AG09309 (cell line): ENCODE measurements at places on chromosomes 4 and X.

DNA sequence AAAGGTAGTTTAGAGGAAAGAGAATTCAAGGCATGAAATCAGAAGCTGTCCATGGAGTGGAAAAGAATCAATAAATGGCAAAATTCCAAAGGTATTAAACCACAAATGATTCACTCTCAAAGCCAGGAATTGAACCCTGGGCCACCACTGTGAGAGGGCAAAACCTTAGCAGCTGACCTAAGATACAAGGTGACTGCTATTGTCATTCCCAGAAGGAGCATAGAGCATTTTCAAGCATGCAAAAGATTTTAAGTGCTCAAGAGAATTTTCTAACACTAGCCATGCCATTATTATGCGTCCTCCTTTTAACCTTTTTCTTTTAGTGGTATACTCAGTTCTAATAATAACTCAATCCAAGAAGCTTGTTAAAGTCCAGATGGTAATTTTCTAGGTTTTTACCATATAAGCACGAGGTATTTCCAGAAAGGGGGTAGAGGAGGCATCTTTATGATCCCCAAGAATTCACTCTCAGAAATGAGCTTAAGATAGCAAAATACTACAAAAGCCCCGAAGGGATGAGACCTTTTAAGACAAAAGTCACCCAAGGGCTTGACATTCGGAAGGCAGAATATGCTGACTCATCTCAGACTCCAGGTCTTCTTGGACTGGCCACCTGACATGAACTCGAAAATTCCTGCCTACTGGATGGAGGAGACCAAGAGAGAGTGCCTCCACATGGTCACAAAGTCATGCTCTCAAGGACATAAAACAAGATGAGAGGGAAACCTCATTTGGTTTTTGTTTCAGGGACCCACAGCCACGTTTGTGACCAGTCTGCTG is 13.8 kb upstream of the PAGE5 start:
- DNase-seq = no peak

GRCh38 chrX:57282568-57282967 is 3.9 kb upstream of the FAAH2 start:
- no peak for DNase-seq

- no peak for DNase-seq
These were observed 104.9 kb downstream of the CLNK start for GRCh38 chr4:10579648-10580047.

DNA sequence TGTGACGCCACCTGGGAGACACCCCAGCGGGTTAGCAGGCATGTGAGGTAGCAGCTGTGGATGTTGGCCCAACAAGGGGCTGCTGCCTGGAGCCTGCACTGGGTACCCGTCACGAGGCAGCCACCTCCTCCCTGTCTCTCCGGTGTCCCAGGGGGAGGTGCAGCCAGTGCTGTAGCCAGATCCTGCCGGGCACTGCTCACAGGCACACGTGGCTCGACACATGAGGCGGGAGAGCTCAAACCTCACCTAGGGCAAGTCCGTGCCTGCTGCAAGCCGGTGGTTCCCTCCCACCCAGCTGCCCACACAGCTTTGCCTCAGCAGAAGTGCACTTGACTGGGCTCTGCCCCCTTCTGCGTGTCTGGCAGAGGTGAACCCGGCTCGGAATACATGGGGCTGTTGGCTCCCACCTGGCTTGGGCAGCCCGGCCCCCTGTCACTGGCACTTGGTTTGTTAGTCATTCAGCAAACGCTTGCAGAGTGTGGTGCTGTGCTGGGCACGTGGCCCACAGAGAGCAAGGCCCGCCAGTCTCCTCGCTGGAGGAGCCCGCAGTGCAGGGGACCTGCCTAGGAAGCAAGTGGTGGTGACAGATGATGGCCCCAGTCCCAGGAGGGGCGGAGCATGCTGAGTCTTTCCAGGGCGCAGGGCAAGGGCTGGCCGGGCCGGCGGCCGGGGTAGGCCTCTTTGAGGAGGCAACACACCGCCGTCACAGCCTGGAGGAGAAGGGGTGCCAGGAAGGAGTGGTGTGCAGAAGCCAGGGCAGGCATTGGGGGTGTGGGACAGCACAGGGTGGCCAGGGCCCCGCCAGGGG is 10.1 kb upstream of the SH3TC1 start:
- no peak for DNase-seq

- DNase-seq = no peak
These were observed 1.4 kb downstream of the HGFAC start for GRCh38 chr4:3442959-3443749.

DNA sequence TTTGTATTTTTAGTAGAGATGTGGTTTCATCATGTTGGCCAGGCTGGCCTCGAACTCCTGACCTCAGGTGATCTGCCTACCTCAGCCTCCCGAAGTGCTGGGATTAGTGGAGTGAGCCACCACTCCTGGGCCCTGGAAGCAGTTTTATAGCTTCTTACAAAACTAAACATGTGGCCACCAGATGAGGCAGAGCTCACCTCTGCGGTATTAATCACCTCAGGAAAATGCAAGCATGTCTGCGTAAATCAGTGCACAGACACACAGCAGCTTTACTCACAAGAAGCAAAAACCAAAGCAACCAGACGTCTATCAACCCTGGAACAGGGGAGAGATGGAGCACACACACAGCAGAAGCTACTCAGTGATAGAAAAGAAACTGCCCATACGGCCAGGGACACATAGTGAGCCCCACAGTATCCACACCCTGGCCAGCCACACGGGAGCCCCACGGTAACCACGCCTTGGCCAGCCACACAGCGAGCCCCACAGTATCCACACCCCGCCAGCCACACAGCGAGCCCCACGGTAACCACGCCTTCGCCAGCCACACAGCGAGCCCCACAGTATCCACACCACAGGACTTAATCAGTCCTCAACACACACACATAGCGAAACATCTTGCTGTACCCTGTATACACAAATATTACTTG is 30.2 kb downstream of the PPP2R3B start:
- DNase-seq = peak; percentile 32

- DNase-seq = no peak
These were observed 21.9 kb downstream of the ATP2B3 start for GRCh38 chrX:153539171-153539978.

GRCh38 chrX:132834741-132835140 is 123.7 kb downstream of the HS6ST2 start:
- DNase-seq = no peak

- no peak for DNase-seq
These were observed 186.1 kb upstream of the MAB21L2 start for GRCh38 chr4:150395872-150396271.

DNA sequence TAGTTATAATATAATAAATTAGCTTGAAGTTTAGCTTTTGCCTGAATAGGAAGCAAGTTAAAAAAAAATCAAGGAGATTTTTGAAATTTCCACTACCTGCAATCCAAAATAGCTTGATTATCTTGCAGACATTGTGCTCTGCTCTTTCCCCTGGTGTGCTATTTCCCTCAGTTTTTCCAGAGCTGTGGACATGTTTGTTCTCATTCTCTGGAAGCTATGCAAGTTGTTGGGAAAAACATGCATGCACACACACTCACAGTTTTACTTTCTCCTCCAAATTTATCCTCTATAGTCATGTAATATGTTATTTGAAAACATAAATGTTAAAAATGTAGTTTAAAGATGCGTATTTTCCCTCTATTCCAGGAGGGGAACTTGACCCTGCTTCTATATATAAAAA is 225.8 kb upstream of the ARSJ start:
- DNase-seq = no peak

DNA sequence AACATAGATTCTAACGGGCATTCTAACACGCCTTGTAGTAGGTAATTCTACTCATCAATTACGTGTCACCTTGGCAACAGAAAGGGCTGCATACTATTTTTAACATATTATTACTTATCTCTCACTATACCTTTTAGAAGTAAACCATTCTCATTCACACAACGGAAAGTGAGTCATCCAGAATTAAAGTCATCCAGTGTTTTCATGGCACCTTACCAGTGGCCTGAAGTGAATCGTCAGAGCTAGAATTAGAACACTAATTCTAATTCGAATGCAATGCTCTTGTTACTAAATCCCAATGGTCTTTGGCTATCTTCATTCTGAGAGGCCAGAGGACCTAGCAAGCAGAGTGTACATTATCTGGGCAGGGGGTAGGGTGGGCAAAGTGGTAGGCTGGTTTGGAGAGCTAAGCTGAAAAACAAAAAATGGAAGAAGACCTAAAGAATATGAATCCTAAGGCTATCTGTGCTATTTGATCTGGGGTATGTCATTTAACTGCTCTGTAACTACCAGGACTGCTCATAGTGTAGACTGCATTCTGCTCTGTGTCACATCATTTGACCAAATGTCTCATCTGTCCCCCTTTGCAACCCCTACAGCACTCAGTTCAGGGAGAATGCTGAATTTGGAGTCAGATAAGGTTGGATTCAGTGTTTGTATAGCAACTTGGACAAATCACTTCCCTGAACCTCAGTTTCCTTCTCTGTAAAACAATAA is 96.5 kb downstream of the HDAC8 start:
- DNase-seq = no peak

GRCh38 chrX:151424505-151424904 is 27.5 kb downstream of the VMA21 start:
- DNase-seq = no peak

GRCh38 chrX:119186763-119187162 is 49.3 kb upstream of the PGRMC1 start:
- no peak for DNase-seq

GRCh38 chr4:44425614-44426208 is 22.9 kb downstream of the KCTD8 start:
- no peak for DNase-seq

GRCh38 chr4:38612646-38613414 is 51.2 kb upstream of the KLF3 start:
- DNase-seq = no peak

DNA sequence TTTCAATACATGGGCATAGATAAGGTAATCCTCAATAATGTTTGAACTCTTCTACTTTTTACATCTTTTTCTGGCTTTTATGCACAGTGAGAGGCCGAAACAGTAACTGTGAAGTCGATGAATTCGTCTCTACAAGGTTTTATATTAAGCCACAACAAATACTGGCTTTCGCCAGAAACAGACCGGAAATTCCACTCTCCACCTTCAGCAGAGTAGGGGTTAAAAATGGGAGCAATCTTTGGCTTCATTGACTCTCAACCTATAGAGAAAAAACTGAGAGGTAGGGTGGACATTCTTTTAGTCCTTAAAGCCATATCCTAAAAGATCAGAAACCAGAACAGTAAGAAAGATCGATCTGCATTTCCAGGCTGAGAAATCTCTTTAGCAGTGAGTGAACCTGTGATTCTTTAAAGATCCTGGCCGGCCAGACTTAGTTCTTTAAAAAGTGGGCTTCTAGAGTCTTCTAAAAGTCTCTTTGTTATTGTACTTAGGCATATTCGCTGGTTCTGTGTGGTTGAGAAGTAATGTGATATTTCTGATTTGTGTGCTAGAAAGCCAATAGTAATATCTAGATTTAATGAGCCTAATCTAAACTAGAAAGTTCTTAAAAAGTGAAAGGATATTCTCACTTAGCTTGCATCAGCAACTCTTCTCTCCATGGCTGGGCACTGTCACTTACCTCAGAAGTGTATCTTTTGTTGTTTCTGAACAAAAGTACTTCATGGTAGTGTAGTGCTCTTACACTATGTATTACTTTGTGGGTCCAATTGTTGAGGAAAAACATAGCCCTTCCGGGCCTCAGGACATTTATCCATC is 2.0 kb downstream of the HSPA4L start:
- DNase-seq = no peak

DNA sequence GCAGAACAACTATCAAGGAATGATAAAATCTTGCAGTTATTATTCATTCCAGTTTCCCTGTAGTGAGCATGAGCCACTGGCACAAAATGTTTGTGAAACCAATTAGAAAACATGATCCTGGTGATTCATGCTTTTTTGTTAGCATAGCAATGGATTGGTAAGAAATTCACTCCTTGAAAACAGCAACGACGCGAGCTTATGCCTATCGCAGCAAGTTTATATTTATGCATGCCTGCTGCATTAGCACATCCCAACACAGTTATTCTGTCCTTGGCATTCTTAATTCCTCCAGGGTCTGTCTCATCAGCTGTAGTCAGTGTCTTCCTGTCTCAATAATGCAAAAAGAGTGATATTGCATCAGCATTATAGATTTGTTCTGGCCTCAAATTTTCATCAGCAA is 975.9 kb downstream of the STIM2 start:
- DNase-seq = no peak

- no peak for DNase-seq
These were observed 5.8 kb upstream of the TET2 start for GRCh38 chr4:105140684-105141490.

GRCh38 chrX:67545036-67545821 is 1.4 kb downstream of the AR start:
- DNase-seq = no peak

GRCh38 chr4:167111622-167112021 is 122.7 kb downstream of the SPOCK3 start:
- no peak for DNase-seq

GRCh38 chrX:139691493-139691842 is 16.5 kb downstream of the MCF2 start:
- DNase-seq = no peak

DNA sequence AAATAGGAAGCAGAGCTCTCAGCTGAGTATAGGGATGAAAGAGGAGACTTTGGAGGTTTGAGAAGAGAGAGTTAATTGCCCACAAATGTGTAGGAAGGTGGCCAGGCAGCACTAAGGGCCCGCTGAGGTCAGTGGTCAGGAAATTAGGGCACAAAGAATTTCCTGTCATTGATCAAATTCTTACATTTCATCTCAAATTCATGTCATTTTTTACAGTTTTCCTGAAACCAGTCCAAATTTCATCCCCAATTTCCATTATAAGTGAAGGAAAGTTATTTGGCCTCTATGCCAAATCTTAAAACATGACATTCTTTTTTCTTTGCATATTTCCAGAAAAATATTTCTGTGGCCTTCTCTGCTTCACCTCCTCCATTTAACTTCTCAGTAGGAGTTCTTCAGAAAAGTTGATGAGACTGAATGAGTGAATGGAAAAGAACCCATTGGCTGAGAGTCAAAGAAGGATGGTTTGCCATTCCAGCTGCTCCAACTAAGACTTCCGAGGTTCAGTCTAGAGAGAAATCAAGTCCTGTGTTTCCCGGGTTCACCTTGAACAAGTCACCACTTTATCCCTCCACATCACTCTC is 68.7 kb upstream of the SPRY1 start:
- DNase-seq = no peak

DNA sequence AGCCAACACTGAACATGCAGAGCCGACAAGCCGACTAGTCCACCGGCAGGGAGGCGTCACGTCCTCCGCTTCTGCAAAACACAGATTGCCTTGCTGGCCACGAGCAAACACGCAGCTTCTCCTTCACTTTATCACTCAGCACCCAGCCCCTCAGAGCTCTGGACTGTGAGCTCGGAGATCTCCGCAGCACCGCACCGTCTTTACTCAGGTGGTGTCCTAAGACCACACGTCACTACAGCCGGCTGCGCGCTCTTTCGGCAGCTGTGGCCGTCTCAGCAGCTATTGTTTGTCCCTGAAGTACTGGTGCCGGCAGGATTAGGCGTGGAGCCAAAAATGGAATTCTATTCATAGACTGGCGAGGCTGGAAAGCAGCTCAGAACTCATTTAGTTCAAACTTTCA is 72.0 kb downstream of the FAT1 start:
- no peak for DNase-seq
